ENCODE measurements at places on chromosomes 7 and 10. TPM values are rescaled to one million over a fixed set of nuclear protein-coding genes. Genes with fewer than 3 reads are reported as not detected.

CDK1 gene
- 10.8 TPM for total RNA-seq

TMEM176B gene
- 60.6 TPM for total RNA-seq

SEMA3A gene
- 3.4 TPM for total RNA-seq

SPDYE3 gene
- not detected for total RNA-seq

ITGA8 gene
- total RNA-seq: 15.5 TPM

FANK1 gene
- total RNA-seq: 6.6 TPM

CYP17A1 gene
- 43.2 TPM for total RNA-seq

MYL7 gene
- total RNA-seq: not detected

- no peak for DNase-seq
These were observed 66.7 kb upstream of the PITRM1 start for GRCh38 chr10:3239066-3239919.

DNA sequence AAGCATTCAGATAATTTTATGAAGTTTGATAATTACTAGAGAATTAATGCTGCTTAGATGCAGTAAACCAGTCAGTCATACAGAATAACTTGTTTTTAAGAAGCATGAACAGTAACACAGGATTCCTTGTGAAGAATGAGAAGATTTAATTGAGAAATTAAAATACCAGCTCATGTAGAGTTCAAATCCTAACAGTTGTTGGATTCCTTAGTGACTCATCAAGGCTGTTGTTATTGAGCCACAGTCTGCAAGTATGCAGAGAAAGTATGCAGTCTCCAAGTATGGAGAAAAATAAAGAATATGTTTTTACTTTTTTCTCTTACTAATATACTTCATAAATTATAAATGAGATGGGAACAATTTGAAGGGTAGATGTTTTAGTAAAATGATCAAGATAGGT lies 30.2 kb upstream of the CYP26C1 start:
- no peak for DNase-seq

GRCh38 chr7:119522698-119523097 lies 750.3 kb upstream of the KCND2 start:
- DNase-seq: no peak

DNA sequence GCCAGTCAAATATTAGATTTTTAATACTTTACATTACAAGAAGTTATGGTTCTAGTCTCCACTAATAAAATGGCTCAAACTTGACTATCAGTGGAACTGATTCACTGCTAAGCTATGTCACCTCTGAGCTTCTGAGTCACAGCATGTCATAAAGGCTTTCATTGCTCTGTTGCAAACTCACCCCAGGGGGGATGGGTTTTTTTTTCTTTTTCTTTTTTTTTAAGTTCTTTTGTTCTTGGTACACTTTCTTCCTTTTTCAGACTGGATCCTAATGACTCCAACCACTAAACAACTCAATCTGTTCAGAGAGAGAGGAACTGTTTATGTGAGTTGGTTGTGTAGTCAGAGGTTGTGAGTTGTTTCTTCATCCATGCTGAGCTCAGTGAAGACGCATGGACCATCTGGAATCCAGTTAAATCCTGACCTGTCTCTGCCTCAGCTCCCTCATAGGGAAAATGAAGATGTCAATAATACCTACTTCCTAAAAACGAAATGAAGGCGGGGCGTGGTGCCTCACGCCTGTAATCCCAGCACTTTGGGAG lies 11.0 kb downstream of the MYOF start:
- DNase-seq: no peak

GRCh38 chr10:49325916-49326783 lies 27.2 kb downstream of the C10orf71 start:
- peak; percentile 85 for DNase-seq

GRCh38 chr7:88316456-88316855 lies 9.8 kb upstream of the STEAP4 start:
- DNase-seq: no peak

GRCh38 chr10:132677473-132678227 lies 108.3 kb downstream of the NKX6-2 start:
- no peak for DNase-seq

- DNase-seq: no peak
These were observed 89.3 kb downstream of the DOCK4 start for GRCh38 chr7:112116894-112117293.

- DNase-seq: no peak
These were observed 141.3 kb downstream of the SKAP2 start for GRCh38 chr7:26723129-26723528.

DNA sequence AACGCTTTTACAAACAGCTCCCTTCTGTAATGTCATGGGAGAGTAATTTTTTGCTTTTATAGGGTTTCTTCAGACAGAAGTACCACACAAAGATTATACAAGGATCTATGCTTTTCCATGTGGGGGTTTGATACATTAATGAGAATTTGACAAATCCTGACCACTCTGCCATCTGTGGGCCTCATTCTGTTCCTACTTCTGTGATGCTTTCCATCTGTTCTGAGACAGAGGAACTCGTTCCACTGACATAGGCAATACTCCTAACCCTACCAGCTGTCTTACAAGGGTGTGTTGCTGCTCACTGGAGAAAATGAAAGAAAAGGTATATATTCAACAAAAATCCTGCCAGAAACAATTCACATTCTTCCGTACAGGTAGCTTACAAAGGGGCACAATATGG lies 59.4 kb upstream of the NAMPT start:
- DNase-seq: no peak

- DNase-seq: peak; percentile 75
These were observed 91.6 kb downstream of the COBL start for GRCh38 chr7:51224811-51225595.

GRCh38 chr7:156125841-156126730 lies 313.8 kb upstream of the SHH start:
- DNase-seq: no peak

Data from vagina (tissue), 2 donors.